ENCODE measurements at places on chromosomes 12 and 14. TPM values are rescaled to one million over a fixed set of nuclear protein-coding genes. Genes with fewer than 3 reads are reported as not detected.

The GXYLT1 gene
- total RNA-seq, result 15.4 TPM

The LYZ gene
- total RNA-seq, result 14.2 TPM

The PTPRR gene
- total RNA-seq, result 0.18 TPM

The KRT85 gene
- not detected for total RNA-seq

The NUAK1 gene
- total RNA-seq, result 15.9 TPM

DNA sequence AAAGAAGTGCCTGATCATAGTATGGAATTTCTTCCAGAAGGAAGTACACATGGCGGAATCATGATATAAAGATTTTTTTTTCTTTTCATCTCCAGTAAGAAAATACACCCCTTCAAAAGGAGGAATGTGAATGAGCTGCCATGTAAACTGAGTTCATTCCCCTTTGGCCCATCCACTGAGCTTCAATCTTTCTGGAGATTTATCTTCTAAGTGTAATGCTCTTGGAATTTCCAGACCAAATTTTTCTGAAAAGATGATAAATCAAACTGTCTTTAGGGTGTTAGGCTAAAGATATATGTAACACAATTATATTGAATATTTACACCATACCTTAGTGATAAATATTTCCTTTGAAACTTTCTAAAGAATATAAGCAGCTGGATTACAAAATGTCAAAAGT, 5.2 kb downstream of the DCN start:
- DNase-seq, result no peak
- no peaks in the 10 kb centered on the region for H3K27me3 ChIP-seq
- peaks cover 6% of the 10 kb centered on the region for H3K4me1 ChIP-seq
- H3K4me3 ChIP-seq, result peak overlapping the region; percentile 50
- no peaks in the 10 kb centered on the region for H3K36me3 ChIP-seq

GRCh38 chr14:39877577-39878190, 445.5 kb upstream of the FBXO33 start:
- H3K27me3 ChIP-seq, result no peaks in the 10 kb centered on the region
- H3K4me3 ChIP-seq, result no peak overlapping the region
- no peak for DNase-seq
- no peaks in the 10 kb centered on the region for H3K36me3 ChIP-seq
- no peaks in the 10 kb centered on the region for H3K4me1 ChIP-seq

DNA sequence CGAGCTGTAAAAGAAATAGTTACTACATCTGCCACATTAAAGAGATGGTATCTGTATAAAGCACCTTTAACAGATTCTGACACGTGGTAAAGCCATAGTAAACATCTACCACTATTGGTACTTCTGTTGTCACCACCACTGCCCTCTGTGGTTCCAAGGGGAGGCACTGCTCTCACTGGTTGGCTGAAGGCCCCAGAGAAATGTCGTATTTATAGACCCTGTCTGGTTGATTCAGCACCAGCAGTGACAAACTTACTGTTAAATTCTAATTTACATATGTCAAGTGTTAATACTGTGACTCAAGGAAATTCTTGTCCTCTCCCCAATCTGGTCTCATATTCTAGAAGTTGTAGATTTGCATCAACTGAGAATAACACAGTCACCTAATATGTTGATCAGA, 281.1 kb downstream of the ERC1 start:
- no peak overlapping the region for H3K27ac ChIP-seq
- DNase-seq, result no peak
- H3K27me3 ChIP-seq, result no peaks in the 10 kb centered on the region
- no peak overlapping the region for H3K4me3 ChIP-seq
- no peaks in the 10 kb centered on the region for H3K36me3 ChIP-seq

DNA sequence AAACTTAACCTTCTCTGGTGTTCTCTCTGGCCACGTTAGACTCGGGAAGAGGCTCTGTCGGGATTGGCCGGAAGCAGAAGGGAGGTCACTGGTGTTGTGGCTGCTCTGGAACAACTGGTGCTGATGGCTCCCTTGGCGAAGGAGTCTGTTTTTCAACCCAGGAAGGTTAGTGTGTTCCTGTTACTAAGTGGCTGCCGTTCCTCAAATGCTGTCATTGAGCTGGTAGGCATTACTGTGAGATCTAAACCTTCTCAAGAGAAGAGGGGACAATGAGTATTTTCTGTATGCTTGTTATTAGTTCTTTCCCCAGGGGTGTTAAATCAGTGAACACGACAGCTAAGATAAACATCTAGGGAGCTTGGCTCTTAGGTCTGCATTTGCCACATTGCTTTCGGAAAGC, 18.3 kb downstream of the POP5 start:
- no peaks in the 10 kb centered on the region for H3K4me1 ChIP-seq
- no peak overlapping the region for H3K27ac ChIP-seq
- no peaks in the 10 kb centered on the region for H3K36me3 ChIP-seq
- no peak overlapping the region for H3K4me3 ChIP-seq
- no peak for DNase-seq
- H3K27me3 ChIP-seq, result no peaks in the 10 kb centered on the region

GRCh38 chr12:49750027-49750995, 9.0 kb downstream of the TMBIM6 start:
- H3K4me1 ChIP-seq, result peaks cover 10% of the 10 kb centered on the region
- no peak overlapping the region for H3K27ac ChIP-seq
- H3K4me3 ChIP-seq, result no peak overlapping the region
- DNase-seq, result no peak
- no peaks in the 10 kb centered on the region for H3K27me3 ChIP-seq
- no peaks in the 10 kb centered on the region for H3K36me3 ChIP-seq

All from ovary (tissue), 10 donors.